ENCODE measurements at places on chromosomes 11 and 22. TPM values are rescaled to one million over a fixed set of nuclear protein-coding genes. Genes with fewer than 3 reads are reported as not detected.

GRCh38 chr11:14642873-14643696, 519 bp upstream of the PDE3B start:
- no peak for DNase-seq

- DNase-seq: peak; percentile 84
Observed at GRCh38 chr22:47474464-47474863, 712.0 kb downstream of the TBC1D22A start.

GLYATL1 gene
- total RNA-seq: 0.96 TPM

- no peak for DNase-seq
Observed at GRCh38 chr22:35315855-35316745, 16.4 kb downstream of the TOM1 start.

- no peak for DNase-seq
Observed at GRCh38 chr22:29253561-29254285, 14.1 kb downstream of the RHBDD3 start.

- peak; percentile 14 for DNase-seq
Observed at GRCh38 chr11:106159836-106160235, 82.4 kb downstream of the AASDHPPT start.

- DNase-seq: no peak
Observed at GRCh38 chr11:115663790-115664189, 159.6 kb upstream of the CADM1 start.

GRCh38 chr22:19455585-19456370, 8.3 kb upstream of the C22orf39 start:
- DNase-seq: peak; percentile 25

DNA sequence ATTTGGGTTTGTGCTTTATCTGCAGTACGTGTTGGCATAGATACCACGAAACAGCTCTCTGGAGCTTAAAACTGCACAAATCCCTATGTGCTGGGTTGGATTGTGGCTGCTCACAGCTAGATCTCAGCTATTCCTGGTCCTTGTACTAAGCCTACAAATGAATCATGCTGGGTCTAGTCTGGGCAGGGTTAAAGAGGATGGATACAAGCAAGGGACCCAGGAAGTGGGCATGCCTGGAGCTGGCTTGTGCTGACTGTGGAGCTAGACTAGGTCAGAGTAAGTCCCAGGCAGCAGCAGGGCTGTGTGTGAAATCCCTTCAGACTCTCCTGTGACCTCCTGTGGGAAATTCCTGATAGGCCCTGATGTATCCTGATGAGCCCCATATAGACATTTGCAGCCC, 3.9 kb upstream of the E2F8 start:
- DNase-seq: peak; percentile 45

NEFH gene
- total RNA-seq: 4.2 TPM

GRCh38 chr22:35344956-35345690, 35.8 kb upstream of the HMOX1 start:
- no peak for DNase-seq

PKDREJ gene
- not detected for total RNA-seq

DNA sequence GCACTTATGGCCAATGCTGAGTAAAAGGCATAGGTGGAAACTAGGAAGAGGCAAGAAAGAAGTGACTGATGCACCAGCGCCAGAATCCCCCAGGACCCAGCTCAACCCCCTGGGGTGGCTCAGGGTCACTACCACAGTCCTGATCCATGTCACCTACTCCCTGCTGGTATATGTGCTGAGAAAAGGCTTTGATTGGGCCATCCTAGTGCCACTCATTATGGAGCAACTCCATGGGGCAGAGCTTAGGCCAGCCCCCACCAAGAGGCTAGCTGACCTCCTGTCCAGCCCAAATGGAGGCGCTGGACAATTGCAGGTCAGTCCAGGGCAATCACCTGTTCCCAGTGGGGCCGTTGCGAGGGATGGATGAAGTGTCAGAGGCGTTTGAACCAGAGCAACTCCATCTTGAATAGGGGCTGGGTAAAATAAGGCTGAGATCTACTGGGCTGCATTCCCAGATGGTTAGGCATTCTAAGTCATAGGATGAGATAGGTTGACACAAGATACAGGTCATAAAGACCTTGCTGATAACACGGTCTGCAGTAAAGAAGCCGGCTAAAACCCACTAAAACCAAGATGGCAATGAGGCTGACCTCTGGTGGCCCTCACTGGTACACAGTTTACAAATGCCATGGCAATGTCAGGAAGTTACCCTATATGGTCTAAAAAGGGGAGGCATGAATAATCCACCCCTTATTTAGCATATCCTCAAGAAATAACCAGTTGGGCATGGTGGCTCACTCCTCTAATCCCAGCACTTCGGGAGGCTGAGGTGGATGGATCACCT, 20.6 kb upstream of the DAGLA start:
- no peak for DNase-seq

DNA sequence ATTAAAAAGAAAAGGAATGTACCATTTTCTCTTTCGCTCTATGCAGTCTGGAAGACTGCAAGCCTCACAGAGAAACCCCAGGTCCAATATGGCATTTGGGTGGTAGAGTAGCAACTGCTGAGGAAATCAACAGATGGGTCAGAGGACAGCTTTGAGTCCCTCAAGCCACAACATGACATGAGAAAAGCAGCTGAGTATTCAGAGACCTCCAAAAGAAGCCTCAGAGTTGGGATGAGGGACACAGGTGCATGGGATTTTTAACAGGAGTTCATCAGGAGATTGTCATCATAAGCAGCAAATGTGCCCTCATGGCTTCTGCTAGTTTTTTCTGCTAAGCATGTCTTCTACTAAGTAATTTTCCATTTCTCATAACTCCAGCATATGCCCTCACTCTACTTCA, 111.6 kb downstream of the BLID start:
- DNase-seq: no peak

DNA sequence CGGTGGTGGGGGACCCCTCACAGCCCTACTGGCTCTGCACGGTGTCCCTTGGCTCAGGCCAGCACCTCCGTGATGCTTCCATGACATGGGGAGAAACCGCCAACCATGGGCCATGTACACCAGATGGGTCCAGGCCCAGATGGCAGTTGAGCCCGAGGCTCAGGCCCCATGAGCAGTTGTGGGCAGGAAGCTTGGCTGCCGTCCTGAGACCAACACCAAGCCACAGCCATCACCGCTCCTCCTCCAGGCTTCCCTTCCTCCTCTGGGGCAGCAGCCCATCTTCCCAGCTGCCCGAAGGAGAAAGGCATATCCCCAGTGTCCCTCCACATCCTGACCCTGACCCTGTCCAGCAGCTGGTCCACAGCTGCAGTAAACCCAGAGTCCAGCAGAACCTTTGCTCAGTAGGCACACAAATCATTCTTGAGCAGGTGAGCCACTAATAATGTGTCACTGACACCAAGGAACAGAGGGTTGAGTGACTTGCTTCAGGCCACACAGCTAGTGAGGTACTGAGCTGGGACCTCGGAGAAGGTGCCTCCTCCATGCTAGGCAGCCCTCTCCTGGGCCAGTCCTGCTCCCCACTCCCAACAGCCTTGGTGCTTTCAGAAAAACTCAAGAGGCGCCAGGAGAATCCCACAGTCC, 204.9 kb downstream of the CTTN start:
- DNase-seq: no peak

DNA sequence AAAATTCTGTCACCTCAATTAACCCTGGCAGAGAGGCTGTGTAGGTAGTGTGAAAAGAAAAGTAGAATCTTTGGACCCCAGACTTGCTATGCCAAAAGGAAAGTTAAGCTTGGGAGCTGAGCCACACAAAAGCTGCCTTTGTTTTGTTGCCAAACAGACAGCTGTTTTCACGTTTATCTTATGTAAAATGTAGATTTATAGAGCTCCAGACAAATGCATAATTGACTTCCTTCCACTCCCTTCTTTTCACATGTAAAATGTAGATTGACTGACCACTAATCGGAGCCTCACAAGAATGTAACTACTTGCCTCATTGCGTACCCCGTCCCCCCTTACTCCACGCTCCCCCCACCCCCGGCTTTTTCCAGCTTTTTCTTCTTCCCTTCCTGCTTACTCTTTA, 2302.2 kb upstream of the RAG2 start:
- no peak for DNase-seq

- no peak for DNase-seq
Observed at GRCh38 chr22:49577168-49578060, 250.3 kb downstream of the BRD1 start.

All from LHCN-M2 (cell line).